ENCODE measurements at places on chromosomes 11 and 22.

- DNase-seq = no peak
Measured at GRCh38 chr11:74147199-74147929, 23.4 kb downstream of the C2CD3 start.

- no peak for DNase-seq
Measured at GRCh38 chr11:128596250-128596649, 8.9 kb upstream of the ETS1 start.

- DNase-seq = no peak
Measured at GRCh38 chr11:17768547-17768946, 34.0 kb downstream of the KCNC1 start.

- no peak for DNase-seq
Measured at GRCh38 chr11:16098526-16099205, 257.7 kb downstream of the SOX6 start.

- DNase-seq = no peak
Measured at GRCh38 chr11:12172493-12173013, 62.2 kb downstream of the MICAL2 start.

Measured in T follicular helper cell (primary cell).